ENCODE measurements at places on chromosomes 16 and 17.

GRCh38 chr17:82177761-82178498 is 34.7 kb downstream of the CCDC57 start:
- no peak for DNase-seq

DNA sequence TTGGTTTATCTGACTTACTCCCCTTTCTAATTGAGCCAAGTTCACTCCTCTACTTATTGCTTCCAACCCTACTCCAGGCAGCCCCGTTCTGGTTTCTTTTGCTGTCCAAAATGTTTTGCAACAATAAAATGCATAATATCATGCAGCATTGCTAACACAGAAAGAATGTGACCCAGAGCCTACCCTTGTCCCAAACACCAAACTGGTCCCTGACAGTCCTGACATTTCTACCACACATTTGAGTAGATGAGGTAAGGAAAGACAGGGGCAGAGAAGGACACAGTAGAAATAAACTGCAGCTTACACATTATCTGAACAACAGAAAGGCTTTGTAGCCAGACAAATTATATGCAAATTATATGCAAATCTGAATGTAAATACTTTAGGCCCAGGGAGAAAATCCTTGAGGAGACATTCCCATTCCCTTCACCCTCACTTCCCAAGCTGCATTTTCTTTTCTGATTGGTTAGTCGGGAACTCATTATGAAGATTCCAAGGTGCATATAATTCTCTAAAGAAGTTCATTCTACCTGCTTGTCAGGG is 31.6 kb downstream of the SOX9 start:
- DNase-seq: no peak

DNA sequence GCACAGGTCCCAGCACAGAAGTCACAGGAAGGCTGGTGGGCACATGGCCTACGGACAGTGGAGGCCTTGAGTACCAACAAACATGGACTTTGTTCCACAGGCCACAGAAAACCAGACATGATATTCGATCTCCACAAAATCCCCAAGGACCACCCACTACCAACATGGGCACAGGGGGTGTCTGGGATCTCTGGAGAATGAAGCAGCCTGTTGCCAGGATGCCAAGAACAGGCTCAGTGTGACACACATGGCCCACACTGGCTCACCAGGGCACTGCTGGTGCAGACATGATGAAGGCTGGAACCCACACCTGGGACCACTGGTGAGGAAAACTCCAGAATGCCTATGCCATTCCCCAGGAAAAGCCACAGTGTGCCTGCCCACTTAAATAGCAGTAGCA is 120.2 kb downstream of the C16orf78 start:
- DNase-seq: peak; percentile 30

- peak; percentile 26 for DNase-seq
Measured at GRCh38 chr17:32627239-32627996, 140.6 kb downstream of the CDK5R1 start.

GRCh38 chr16:2857451-2858244 is at the start of gene PRSS22:
PRSS22 (minus strand) TSS chr16:2858170; CDS start chr16:2858104, 66 bp downstream.
- DNase-seq: peak; percentile 79

DNA sequence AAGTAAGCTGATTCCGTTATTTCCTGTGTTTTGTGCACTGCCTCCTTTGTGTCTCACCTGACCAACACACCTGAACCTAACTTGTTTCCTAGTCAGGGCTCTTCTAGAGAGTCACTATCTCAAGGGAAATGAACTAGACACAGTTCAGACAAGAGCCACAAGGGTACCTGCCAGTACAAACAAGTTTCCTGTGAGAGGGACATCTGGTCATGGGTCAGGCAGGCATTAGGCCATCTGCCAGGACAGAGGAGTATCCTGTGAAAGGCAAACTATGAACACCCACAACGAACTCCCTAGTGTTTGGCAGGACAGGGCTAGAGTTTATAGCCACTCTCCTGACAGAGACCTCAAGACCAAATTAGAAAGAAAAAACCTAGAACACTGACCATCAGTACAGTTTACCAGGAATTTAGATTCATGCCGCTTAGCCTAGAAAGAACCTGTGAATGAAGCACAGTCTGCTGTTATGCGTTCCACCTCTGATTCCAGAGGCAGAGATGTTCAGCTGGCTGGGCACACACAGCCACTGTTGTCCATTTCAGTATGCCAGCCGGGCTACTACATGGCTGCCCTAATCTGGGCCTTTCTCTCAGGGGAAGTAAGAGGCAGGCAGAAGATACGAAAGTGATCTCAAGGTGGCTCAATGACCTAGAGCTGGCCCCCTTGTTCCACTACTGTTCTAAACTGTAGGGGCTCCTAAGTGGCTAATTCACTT is 20.7 kb upstream of the GLG1 start:
- peak; percentile 27 for DNase-seq

GRCh38 chr16:72560617-72561016 is 388.7 kb upstream of the PMFBP1 start:
- no peak for DNase-seq

- peak; percentile 93 for DNase-seq
Measured at GRCh38 chr16:11315510-11315909, 29.7 kb upstream of the RMI2 start.

DNA sequence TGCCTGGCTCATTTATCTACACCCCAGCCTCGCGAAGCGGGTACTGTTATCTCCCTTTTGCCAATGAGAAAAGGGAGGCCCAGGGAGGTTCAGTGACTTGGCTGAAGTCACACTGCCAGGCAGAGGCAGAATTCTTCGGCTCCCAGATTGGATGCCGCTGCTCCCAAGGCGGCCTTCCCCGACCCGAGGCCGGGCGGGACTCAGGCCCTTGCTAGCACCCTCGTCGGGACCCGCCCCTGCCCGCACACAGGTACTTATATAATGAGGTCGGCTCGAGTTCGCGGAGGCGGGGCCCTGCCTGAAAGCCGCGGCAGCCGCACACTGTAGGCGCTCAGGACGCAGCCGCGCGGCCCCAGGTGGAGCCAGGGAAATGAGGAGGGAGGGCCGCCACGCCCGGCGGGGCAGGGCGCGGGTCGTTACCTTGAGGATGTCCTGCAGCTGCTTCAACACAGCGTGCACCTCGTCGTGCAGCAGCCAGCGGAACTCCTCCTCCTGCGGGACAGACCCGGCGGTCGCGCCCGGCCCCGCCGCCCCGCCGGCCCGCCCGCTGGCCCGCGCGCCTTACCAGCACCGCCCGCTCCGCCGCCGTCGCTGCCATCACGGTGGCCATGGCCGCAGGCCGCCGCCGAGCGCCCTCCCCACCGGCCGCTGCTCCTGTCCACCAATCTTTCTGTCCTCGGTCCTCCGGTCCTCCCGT is at the start of gene ROGDI:
Gene ROGDI, minus strand, starts transcription at position 672 of the 697 bp plus-strand sequence. Its CDS starts 62 bp downstream, at position 610.
- DNase-seq: peak; percentile 90

GRCh38 chr17:75959051-75959838 is 18.4 kb upstream of the FBF1 start:
- DNase-seq: no peak

GRCh38 chr16:66899310-66899944 is 19.1 kb downstream of the PDP2 start:
- DNase-seq: peak; percentile 71

GRCh38 chr17:30812218-30813177 is 12.0 kb downstream of the CRLF3 start:
- DNase-seq: no peak

DNA sequence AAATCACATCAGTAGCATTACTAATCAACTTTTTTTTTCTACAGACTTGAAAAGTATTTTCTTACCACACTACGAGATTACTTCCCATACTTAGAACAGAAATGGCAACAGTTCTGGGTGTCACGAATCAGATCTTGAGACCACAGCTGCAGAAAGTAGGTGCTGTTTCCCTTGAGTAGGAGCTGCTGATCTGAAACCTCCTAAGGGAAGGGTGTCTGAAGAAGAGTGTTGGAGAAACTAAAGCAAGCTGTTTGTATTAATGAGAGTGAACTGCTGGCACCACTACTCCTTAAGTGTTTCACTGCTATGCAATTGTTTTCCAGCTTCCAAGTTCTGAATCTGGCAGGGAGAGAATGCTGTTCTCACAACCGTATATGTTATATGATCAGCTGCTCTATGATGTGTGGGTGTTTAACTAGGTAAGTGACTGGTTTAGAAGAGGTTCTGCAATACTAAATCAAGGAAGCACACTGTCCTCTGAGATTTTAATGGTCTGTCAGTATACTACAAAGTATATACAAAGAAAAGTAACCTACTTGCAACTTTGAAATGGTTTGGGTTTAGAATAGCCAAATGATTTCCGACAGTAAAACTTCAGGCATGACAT is 3.3 kb downstream of the ZNF652 start:
- DNase-seq: no peak

DNA sequence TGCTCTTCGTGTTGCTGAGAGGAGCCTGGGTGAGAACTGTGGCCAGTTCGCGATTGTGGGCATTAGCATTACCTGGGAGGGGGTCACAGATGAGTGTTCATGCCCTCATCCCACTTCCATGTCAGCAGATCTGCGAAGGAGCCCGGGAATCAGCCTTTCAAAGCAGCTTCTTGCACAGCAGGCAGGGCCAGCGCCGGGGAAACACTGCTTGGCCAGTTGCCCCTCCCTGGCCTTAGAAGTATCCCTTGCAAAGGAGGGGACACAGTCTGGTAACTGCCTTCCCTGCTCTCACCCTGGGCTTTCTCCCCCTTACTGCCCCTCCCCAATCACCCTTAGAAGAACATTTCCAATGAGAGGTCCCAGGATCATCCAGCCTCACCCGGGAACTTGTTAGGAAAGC is 42.8 kb upstream of the FOXF1 start:
- no peak for DNase-seq

DNA sequence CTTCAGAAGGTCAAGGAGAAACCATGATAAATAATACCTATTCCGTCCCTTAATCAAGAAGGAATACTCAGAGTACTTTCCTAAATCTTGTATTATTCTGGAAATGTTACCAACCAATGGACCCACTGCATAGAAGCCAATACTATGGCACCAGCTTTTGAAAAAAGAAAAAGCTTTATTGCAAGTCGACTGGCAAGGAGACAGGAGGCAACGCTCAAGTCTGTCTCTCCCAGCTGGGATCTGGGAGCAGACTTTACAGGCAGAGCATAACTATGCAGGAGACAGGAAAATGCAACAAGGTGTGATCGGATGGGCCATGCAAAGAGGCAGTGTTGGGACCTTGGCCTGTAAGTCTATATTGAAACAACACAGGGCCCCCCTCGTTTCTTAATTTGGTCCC is 132.4 kb downstream of the CHD9NB start:
- DNase-seq: no peak

GRCh38 chr17:50139185-50139783 is 9.3 kb upstream of the SAMD14 start:
- DNase-seq: no peak

GRCh38 chr17:30964876-30965275 is 6.0 kb upstream of the RNF135 start:
- no peak for DNase-seq

DNA sequence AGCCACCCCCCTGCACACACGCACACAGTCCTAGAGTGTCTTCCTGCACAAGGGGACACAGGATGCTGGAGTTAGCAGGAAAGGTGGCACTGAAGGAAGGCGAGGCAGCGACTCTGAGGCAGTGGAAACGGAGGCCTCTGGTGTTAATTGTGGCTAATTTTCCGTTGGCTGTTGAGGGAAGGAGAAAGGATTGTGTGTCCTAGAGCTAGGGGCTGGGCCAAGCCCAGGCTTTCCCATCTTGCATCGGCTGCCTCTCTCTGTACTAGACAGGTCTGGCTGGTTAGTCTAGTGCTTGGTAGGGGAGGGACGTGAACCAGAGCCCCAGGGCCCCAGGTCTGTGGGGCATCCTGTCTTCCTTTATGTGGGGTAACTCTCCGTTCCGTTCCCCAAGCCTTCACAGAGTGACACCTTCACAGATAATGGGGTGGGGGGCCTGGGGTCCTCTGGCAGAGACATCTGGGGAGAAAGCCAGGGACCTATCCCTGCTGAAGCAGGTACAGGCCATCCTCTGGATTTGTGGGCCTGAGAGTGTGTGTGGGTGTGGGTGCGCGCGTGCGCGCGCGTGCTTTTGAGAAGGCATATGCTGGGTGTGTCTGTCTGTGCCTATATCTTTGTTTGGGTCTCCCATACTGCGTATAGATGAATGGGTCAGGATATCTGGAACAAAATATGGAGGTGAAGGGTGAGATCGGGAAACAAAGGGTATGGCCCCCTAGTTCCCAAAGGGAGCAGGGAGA is at the start of gene CHD3:
Gene CHD3, plus strand, starts transcription at position 606 of the 737 bp plus-strand sequence. CDS start 212 bp downstream, outside the sequence.
- DNase-seq: no peak

GRCh38 chr17:73968680-73969079 is 234.8 kb upstream of the RPL38 start:
- no peak for DNase-seq

DNA sequence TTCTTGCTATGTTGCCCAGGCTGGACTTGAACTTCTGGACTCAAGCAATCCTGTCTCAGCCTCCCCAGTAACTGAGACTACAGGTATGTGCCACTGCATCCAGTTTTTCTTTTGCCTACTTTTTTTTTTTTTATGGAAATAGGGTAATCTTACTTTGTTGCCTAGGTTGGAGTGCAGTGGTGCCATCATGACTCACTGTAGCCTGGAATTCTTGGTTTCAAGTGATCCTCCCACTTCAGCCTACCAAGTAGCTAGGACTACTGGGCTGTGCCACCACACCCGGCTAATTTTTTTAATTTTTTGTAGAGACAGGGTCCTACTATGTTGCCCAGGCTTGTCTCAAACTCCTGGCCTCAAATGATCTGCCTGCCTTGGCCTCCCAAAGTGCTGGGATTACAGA is 10.0 kb downstream of the LRRC36 start:
- no peak for DNase-seq

DNA sequence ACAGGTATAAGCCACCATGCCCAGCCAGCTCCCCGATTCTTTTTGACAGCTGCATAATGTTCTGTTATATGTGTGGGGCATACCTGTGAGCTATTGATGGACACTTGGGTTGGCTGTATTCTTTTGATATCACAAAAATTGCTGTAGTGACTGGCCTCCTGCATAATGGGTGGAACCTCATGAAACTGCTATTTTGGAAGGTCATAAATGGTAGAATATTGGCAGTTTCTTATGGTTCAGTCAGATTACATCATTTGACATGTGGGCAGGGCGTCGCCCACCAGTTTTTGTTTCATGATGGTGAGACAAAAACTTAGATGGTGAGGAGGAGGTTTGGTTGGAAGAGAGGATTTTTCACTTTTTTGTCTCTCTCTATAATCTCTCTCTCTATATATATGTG is 26.7 kb upstream of the POLR3E start:
- no peak for DNase-seq

GRCh38 chr16:67423611-67424260 is 7.2 kb upstream of the HSD11B2 start:
- DNase-seq: no peak

- no peak for DNase-seq
Measured at GRCh38 chr16:49843758-49844157, 12.2 kb downstream of the ZNF423 start.
